ENCODE measurements at places on chromosomes 6 and 20. TPM values are rescaled to one million over a fixed set of nuclear protein-coding genes. Genes with fewer than 3 reads are reported as not detected.

APCDD1L gene
- not detected for total RNA-seq

ACSS1 gene
- total RNA-seq = 24.8 TPM

TSBP1 gene
- not detected for total RNA-seq

CTCFL gene
- total RNA-seq = not detected

SLC35B2 gene
- 34.8 TPM for total RNA-seq

LATS1 gene
- total RNA-seq = 33.8 TPM

RUNX2 gene
- 25.3 TPM for total RNA-seq

GRM1 gene
- total RNA-seq = not detected

FAM209B gene
- total RNA-seq = 0.46 TPM

ENPP3 gene
- 1.2 TPM for total RNA-seq

EEF1A2 gene
- not detected for total RNA-seq

CALHM6 gene
- total RNA-seq = 1.7 TPM
